Fibroblast of skin of left quadriceps (primary cell): ENCODE measurements at places on chromosomes 5 and 9.

DNA sequence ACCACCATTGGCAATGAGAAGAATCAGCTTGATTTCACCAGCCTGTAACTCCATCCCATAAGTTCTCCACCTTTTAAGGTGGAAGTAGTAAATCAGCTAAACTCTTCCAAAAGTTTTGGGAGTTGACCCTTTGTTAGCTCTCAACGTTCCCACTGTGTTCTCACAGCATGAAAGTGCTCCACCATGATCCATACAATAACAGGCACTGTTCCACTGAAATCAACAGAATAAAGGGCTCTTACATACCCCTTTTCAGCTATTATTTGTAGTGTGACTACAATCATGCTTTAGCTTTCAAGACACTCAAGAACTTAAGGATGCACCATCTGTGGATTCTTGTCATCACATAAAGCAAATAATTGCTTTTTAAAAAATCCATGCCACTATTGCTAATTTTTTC, 81.6 kb downstream of the PPP2R2B start:
- DNase-seq: no peak

DNA sequence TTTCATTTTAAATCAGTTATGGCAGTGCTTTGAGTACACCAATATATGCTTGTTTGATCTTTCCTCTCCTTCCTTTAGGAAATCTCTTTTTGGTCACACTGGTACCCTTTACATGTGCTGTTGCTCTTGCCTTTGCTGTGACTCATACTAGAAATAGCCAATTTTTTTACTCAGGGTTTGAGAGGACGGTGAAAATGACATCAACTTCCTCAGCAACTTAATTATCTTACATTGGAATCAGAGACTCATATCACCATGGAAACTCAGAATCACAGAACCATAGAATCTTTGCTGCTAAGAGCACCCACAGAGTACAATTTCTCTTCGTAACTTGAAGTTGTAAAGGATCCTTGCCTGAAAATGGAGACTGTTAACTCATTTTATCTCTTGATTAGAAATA, 13.8 kb upstream of the ZNF300 start:
- DNase-seq: peak; percentile 14

DNA sequence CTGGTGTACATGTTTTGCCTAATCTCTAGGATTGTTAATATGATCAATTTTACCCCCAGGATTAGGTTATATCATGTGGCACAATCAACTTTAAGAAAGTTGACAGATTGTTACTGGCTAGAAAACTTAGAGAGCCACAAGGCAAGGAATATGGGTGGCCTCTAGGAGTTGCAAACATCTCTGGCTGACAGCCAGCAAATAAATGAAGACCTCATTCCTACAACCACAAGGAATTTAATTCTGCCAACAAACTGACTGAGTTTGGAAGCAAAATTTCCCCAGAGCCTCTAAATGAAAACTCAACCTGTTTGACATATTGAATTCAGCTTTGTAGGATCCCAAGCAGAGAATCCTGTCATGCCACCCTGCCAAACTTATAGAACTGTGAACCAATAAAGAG, 196.4 kb upstream of the PTGER4 start:
- peak; percentile 5 for DNase-seq

- DNase-seq: no peak
Measured at GRCh38 chr5:176547802-176548201, 1.3 kb upstream of the CDHR2 start.

DNA sequence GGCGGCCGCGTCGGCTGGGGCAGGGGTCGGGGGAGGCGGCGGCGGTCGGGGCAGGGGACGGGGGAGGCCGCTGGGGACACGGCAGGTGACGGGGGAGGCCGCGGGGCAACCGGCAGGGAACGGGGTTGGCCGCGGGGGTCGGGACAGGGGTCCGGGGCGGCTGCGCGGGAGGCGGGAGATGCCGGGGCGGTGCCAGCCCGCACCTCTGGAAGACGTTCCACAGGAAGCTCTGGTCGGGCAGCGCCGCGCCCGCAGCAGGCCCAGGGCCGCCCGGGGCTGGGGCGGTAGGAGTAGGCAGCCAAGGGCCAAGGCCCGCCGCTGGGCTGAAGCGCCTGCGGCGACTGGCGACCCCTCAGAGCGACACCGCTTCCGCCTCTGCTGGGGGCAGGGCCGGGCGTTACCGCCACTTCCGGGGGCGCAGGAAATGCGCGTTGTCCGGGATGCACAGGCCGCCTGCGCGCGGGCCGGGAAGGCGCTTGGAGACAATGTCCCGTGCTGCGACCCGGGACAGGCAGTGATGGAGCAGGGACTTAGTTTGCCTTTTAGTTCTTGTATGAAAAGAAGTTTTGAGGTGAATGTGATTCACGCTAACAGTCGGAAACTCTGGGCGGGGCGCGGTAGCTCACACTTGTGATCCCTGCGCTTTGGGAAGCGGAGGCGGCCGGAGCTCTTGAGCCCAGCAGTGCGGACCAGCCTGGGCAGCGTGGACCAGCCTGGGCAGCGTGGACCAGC, 110.0 kb upstream of the LPCAT1 start:
- DNase-seq: peak; percentile 27

DNA sequence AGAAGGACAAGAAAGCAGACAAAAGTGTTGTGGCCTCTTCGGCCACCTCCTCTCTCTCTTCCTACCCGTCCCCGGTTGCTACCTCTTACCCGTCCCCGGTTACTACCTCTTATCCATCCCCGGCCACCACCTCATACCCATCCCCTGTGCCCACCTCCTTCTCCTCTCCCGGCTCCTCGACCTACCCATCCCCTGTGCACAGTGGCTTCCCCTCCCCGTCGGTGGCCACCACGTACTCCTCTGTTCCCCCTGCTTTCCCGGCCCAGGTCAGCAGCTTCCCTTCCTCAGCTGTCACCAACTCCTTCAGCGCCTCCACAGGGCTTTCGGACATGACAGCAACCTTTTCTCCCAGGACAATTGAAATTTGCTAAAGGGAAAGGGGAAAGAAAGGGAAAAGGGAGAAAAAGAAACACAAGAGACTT, 2.4 kb downstream of the EGR1 start:
- DNase-seq: peak; percentile 1

DNA sequence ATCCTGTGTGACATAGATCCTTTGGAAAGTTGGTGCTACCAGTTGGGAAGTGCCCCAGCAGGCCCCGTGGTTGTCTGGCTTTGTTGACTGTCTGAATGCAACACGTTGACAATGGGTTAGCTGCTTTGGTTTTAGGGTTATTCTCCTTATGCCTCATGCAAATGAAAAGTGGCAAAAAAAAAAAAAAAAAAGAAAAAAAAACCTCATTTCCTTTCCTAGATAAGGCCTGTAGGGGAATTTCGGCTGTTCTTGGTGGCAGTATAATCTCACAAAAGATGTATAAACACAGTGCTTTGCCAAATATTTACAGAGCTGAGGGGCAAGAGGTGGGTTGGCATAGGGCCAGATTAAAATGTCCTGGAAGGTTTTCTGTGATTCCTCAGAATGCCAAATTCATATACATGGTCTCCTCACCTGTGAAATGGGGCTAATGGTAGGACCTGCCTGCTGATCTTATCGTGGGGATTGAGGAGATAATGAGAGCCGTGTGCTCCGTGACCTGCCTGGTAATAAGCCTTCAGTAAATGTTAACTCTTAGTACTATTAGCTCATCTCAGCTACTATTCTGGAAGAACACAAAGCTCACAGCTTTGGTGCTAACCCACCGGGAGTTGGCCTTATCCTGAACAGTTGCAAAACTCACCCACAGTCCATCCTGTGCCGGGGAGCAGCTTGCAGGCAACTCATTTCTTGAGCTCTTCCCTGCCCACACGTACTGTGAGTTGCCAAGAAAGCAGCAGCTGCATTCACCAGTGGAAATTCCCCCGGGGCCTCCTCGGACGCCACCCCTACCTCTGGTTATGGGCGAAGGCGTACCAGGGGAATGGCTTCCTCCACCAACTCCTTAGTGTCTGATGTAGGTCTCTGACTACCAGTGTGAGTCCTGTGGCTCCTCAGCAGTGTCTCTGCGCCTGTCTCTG, 220.3 kb downstream of the NR3C1 start:
- no peak for DNase-seq

GRCh38 chr5:53576674-53577073, 16.2 kb downstream of the NDUFS4 start:
- no peak for DNase-seq
